Activated T-helper 1 cell treated with anti-CD3 and anti-CD28 coated beads, Interleukin-12 subunit alpha, Interleukin-12 subunit beta, Interleukin-2, Interleukin-4 antibody, amounts not matched to agents 30 ng/mL and 10 ng/mL and 1 ng/mL, durations not matched to agents 14 hours and 24 hours and 36 hours (primary cell): ENCODE measurements at places on chromosomes 5 and 9. TPM values are rescaled to one million over a fixed set of nuclear protein-coding genes. Genes with fewer than 3 reads are reported as not detected.

Gene CTSL
- total RNA-seq, result 1.5 and 2.5 TPM in 2 replicates

Gene ZDHHC11B
- total RNA-seq, result not detected in 2 replicates

Gene C5orf24
- total RNA-seq, result 42.2 and 43.2 TPM in 2 replicates

Gene AIF1L
- 0.34 and 0.51 TPM in 2 replicates for total RNA-seq

Gene SEMA6A
- 0.23 and 0.39 TPM in 2 replicates for total RNA-seq

Gene FCN1
- not detected in 2 replicates for total RNA-seq

DNA sequence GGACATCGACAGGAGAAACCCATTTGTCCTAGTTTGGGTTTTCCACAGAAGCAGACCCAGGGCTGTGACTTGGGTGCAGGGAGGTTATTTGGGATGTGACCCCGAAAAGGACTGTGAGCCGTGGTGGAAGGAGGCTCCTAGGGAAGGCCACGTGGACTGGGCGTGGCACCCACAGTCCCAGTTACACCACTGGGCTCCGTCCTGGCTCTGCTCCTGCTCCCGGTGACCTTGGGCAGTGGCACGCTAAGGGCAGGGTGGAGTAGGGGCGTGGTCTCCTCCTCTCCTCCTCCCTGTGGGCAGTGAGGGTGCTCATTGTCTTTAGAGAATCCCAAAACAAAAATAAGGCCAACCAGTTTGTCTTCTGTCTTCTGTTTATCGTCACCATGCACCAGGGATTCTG, 190.1 kb downstream of the GADD45G start:
- H3K4me3 ChIP-seq, result no peak overlapping the region
- no peak overlapping the region for H3K27ac ChIP-seq
- H3K27me3 ChIP-seq, result peaks cover 3% of the 10 kb centered on the region
- no peaks in the 10 kb centered on the region for H3K36me3 ChIP-seq
- no peak for DNase-seq
- H3K4me1 ChIP-seq, result peaks cover 5% of the 10 kb centered on the region

DNA sequence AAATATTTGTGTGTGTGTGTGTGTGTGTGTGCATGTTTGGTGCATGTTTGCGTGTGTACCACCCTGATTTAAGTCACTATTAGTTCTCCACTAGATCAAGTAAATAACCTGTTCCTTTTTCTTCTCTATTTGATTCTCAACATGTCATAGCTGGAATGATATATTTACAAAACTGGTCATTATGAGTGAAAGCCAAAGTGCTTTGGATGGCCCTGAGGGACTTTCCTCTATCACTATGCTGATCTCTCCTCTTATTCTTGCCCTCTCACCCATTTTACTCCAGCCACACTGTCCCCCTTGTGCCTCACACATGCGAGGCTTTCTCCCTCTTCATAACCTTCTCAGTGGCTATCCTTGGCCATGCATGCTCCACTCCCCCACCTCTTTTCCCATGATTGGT, 144.6 kb upstream of the NMUR2 start:
- H3K4me1 ChIP-seq, result no peaks in the 10 kb centered on the region
- no peaks in the 10 kb centered on the region for H3K27me3 ChIP-seq

DNA sequence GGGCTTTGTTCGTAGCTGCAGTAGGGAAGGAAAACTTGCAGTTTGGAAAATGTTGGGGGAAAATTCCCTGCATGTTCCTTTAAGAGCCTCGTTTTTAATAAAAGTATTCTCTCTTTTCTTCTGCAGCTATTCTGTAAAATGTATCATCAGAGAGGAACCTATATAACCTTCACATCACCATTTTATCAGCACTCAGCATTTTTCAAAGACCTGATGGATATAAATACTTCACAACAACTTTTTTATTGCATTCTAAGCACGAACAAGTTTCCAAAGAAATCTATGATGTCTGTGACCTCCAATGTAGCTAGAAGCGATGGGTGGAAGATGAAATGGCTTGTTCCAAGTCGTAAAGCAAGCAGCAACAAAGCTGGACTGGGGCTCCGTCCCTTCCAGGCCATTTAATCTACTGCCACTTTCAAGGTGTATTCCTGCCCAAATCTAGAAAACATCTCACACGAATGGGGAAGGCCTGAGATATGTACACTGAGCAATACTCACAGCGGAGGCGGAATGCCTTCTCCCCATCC, 84.0 kb downstream of the NSUN2 start:
- DNase-seq, result no peak
- H3K4me3 ChIP-seq, result no peak overlapping the region
- H3K27me3 ChIP-seq, result peaks cover 2% of the 10 kb centered on the region
- no peaks in the 10 kb centered on the region for H3K36me3 ChIP-seq

DNA sequence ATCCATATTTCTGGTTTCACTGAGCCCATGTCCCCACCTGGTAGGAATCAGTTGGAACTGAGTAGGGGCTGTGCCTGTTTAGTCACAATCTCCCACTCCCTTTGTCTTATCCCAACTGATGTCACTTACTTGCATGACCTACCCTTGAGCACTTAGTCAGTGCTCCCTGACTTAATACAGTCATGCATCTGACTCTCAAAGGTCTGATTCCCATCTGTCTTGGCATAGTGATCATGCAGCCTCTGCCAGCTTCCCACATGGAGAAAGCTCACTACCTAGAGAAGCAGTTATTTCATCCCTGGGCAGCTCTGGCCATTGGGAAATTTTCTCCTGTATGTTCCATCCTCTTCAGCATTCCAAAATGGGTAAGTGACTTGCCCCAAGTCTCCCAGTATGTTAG, 24.8 kb downstream of the ABLIM3 start:
- H3K27me3 ChIP-seq, result peaks cover 7% of the 10 kb centered on the region
- DNase-seq, result no peak
- H3K36me3 ChIP-seq, result no peaks in the 10 kb centered on the region
- no peak overlapping the region for H3K27ac ChIP-seq

DNA sequence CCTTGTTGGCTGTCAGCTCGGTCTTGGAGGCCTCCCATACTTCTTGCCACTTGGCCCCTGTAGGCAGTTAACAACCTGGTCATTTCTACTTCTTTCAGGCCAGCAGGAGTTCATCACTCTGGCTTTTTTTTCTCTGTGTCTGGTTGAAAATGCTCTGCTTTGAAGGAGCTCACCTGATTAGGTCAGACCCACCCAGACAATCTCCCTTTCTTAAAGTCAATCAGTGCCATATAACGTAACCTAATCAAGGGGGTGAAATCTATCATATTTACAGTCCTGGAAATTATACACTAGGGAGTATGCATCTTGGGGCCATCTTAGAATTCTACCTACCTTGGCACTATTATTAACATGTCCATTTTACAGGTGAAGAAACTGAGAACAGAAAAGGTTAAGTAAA, 155.4 kb downstream of the SREK1 start:
- H3K4me3 ChIP-seq, result no peak overlapping the region
- no peaks in the 10 kb centered on the region for H3K36me3 ChIP-seq
- H3K27me3 ChIP-seq, result peaks cover 11% of the 10 kb centered on the region
- no peak for DNase-seq
- H3K4me1 ChIP-seq, result no peaks in the 10 kb centered on the region

GRCh38 chr9:82805027-82805426, 257.9 kb downstream of the RASEF start:
- H3K27ac ChIP-seq, result no peak overlapping the region
- H3K4me1 ChIP-seq, result no peaks in the 10 kb centered on the region
- no peak for DNase-seq
- H3K36me3 ChIP-seq, result no peaks in the 10 kb centered on the region

DNA sequence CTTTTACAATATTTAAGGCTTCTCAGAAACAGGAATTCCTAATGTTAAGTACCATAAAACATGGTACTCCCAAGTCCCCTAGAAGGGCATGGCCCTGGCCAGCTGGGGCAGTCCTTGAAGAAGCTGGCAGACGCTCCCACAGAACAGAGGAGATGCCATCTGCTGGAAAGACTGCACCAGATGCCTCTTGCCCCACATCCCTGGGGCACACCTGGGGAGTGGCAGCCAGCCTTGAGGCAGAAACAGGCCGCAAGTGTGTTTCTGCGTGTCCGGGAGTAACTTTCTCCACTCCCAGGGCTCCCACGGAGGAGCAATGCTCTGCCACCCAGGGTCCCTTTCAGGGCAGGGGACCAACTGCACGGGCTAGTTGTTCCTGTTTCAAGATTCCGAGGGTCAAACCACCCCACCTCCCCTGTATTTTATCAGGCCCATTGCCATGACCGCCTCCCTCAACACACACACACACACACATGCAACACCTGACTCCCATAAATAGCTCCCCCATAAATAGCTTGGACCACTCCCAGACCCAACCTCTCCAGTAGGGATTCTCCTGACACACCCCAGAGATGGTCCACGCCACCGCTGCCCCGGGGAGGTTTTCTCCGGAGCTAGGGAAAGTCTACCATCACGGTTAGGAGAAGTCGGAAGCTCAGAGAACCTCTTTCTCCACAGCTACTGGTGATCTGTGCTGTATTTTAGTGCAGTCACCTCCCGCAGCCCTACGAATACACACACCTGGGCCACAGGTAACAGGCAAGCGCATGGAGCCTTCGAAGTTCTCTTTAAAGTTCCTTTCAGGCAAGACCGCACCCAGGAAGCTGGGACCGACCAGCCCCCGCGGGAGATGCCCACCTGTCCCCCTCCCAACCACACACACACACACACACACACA, 1.5 kb downstream of the SPOCK1 start:
- H3K27me3 ChIP-seq, result peaks cover 35% of the 10 kb centered on the region
- no peak overlapping the region for H3K27ac ChIP-seq
- no peak for DNase-seq
- no peak overlapping the region for H3K4me3 ChIP-seq
- H3K4me1 ChIP-seq, result no peaks in the 10 kb centered on the region

DNA sequence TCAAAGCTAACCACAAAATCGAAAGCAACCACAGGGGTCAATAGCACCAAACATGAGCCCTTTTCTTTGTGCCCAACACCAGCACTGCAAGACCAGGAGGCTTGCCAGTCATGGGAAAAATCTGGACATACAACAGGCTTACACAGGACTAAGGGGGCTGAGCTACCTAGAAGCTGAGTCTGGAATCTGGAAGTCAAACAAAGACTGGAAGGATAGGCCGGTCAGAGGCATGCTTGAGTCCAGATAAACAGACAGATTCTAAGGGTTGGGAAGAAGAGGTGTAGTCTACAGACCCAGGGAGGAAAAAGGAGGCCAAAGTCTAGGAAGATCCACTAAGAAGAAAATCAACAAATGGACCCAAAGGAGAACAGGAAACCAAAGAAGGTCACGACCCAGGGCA, 73.3 kb downstream of the MYO10 start:
- no peaks in the 10 kb centered on the region for H3K4me1 ChIP-seq
- no peak overlapping the region for H3K27ac ChIP-seq
- no peaks in the 10 kb centered on the region for H3K36me3 ChIP-seq
- no peak for DNase-seq
- H3K27me3 ChIP-seq, result no peaks in the 10 kb centered on the region
- no peak overlapping the region for H3K4me3 ChIP-seq

GRCh38 chr9:134732392-134733110, 90.9 kb downstream of the COL5A1 start:
- H3K36me3 ChIP-seq, result no peaks in the 10 kb centered on the region
- no peaks in the 10 kb centered on the region for H3K4me1 ChIP-seq
- H3K27me3 ChIP-seq, result no peaks in the 10 kb centered on the region
- DNase-seq, result no peak

- H3K4me3 ChIP-seq, result no peak overlapping the region
- no peaks in the 10 kb centered on the region for H3K4me1 ChIP-seq
- H3K27me3 ChIP-seq, result no peaks in the 10 kb centered on the region
- H3K27ac ChIP-seq, result no peak overlapping the region
- H3K36me3 ChIP-seq, result no peaks in the 10 kb centered on the region
Observed at GRCh38 chr5:97600486-97600885, 417.4 kb upstream of the RIOK2 start.

- H3K27me3 ChIP-seq, result peaks cover 51% of the 10 kb centered on the region
Observed at GRCh38 chr9:130266236-130267098, 907 bp downstream of the HMCN2 start.

DNA sequence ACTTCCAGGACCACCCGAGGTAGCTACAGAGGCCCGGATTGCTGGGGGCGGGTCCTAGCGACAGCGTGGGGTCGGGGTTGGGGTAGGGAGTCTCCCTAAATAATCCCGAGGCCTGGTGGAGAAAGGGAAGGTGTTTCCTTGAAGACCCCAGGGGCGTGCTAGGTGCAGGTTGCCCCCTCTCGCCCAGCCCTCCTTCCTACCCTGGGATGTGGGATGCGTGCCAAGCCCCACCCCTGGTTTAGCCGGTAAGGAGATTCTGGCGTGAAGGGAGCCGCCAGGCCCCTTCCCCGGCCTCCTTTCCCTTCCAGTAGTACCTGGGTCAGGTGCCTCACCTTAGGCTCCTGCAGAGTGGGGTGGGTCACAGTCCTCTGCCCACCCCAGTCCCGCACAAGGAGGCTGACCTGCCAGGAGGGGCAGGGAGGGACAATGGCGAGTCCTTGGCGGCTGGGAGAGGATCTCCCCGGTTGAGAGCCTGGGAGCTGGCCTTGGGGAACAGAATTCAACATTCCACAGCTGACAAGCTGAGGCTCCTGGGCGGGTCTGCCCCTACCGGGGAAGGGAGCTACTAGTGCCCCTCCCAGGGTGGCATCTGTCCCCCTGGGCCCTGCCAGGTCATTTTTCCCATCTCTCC, 674 bp downstream of the TSPAN17 start:
- peaks cover 15% of the 10 kb centered on the region for H3K36me3 ChIP-seq
- H3K27me3 ChIP-seq, result no peaks in the 10 kb centered on the region
